A549 treated with Hydrocortisone at 1 μM for 4 hours (cell line): ENCODE measurements at places on chromosomes 1 and 21. TPM values are rescaled to one million over a fixed set of nuclear protein-coding genes. Genes with fewer than 3 reads are reported as not detected.

OVAAL gene
- total RNA-seq: 0.08 to 0.15 TPM (median 0.10 TPM) in 5 replicates

NBPF9 gene
- total RNA-seq: 13.5 to 16.1 TPM (median 14.2 TPM) in 5 replicates

OLIG1 gene
- not detected in 5 replicates for total RNA-seq

CLCNKB gene
- total RNA-seq: 0.07 to 0.08 TPM in 2 of 5 replicates, not detected in the others

FOXO6 gene
- 0.46 to 1.1 TPM (median 0.82 TPM) in 5 replicates for total RNA-seq

GUCA2A gene
- total RNA-seq: 0.29 TPM in 1 of 5 replicates, not detected in the others

CSRP1 gene
- total RNA-seq: 368 to 625 TPM (median 383 TPM) in 5 replicates

PADI6 gene
- total RNA-seq: not detected in 5 replicates

EFNA4 gene
- total RNA-seq: 12.3 to 15.4 TPM (median 13.0 TPM) in 5 replicates

GBP3 gene
- 0.73 to 2.4 TPM (median 1.1 TPM) in 5 replicates for total RNA-seq

RAB25 gene
- 0.17 to 0.28 TPM in 2 of 5 replicates, not detected in the others for total RNA-seq

NPHS2 gene
- total RNA-seq: not detected in 5 replicates

GNG4 gene
- 9.9 to 15.7 TPM (median 13.7 TPM) in 5 replicates for total RNA-seq

GBP5 gene
- total RNA-seq: 0.06 to 0.10 TPM in 2 of 5 replicates, not detected in the others

DIO1 gene
- not detected in 5 replicates for total RNA-seq

ARHGAP29 gene
- 10.3 to 19.2 TPM (median 12.7 TPM) in 5 replicates for total RNA-seq

CCDC185 gene
- not detected in 5 replicates for total RNA-seq

NCMAP gene
- 0.03 to 0.08 TPM (median 0.07 TPM) in 5 replicates for total RNA-seq

VANGL2 gene
- total RNA-seq: 0.55 to 1.0 TPM (median 0.76 TPM) in 5 replicates

NPL gene
- total RNA-seq: 0.57 to 1.2 TPM (median 0.83 TPM) in 5 replicates

RAB29 gene
- total RNA-seq: 10.0 to 14.8 TPM (median 10.9 TPM) in 5 replicates

SLC44A3 gene
- total RNA-seq: 1.5 to 1.9 TPM (median 1.6 TPM) in 5 replicates

GUCA2B gene
- 0.20 to 0.32 TPM (median 0.23 TPM) in 3 of 5 replicates, not detected in the others for total RNA-seq

ACBD6 gene
- total RNA-seq: 52.9 to 57.3 TPM (median 56.7 TPM) in 5 replicates

GABRD gene
- total RNA-seq: 0.39 to 0.83 TPM (median 0.46 TPM) in 5 replicates

SH2D2A gene
- 3.0 to 3.8 TPM (median 3.7 TPM) in 5 replicates for total RNA-seq

OR2M3 gene
- total RNA-seq: not detected in 5 replicates

FCRL2 gene
- not detected in 5 replicates for total RNA-seq

SMCP gene
- not detected in 5 replicates for total RNA-seq

MSH4 gene
- total RNA-seq: 0.03 to 0.05 TPM in 2 of 5 replicates, not detected in the others

IGSF21 gene
- not detected in 5 replicates for total RNA-seq

LGR6 gene
- total RNA-seq: 0.54 to 0.78 TPM (median 0.70 TPM) in 5 replicates

TRNAU1AP gene
- 18.9 to 28.1 TPM (median 26.5 TPM) in 5 replicates for total RNA-seq

KLHDC7A gene
- 1.2 to 2.3 TPM (median 1.3 TPM) in 5 replicates for total RNA-seq

FRRS1 gene
- total RNA-seq: 1.5 to 2.2 TPM (median 1.7 TPM) in 5 replicates

TNNT2 gene
- total RNA-seq: 0.24 to 0.38 TPM (median 0.36 TPM) in 3 of 5 replicates, not detected in the others

OPN3 gene
- 54.2 to 71.1 TPM (median 65.0 TPM) in 5 replicates for total RNA-seq
